ENCODE measurements at places on chromosomes 16 and 17.

DNA sequence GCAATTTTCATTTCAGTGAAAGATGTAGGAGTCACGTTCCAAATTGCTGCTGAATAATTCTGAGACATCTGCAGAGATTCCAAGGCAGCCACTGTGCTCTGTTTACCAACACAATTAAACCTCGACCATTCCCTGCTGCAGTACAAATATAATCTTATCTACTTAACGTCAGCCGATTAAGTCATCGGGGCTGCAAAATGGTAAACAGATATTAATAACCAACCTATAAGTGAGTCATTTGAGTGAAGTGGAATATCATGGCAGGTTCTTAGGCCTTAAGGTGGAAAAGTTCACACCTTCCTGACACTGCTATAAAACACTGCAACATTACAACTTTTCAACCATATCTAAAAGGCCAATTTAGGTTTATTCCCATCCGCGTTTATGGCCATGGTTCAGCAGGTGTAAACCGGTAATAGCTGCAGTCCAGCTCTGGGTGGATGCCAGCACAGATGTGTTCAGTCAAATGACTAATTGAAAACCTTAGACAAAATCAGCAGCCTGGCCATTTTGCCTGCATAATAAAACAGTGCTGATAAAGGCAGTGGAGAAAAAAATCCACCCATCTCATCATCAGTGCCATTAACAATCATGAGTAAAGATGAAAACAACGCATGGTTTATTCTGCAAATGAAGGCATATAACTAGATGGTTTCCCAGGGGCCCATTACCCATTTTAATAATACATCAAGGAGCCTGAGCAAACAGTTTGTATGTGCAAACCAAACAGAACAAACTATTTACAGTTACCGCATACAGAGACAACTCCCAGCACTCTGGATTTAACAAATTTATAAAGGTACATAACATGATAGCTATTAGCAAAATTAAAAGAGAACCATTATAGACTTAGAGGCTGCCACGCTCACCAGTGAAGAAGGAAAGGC lies 202.9 kb upstream of the IRX3 start:
- no peak for DNase-seq

DNA sequence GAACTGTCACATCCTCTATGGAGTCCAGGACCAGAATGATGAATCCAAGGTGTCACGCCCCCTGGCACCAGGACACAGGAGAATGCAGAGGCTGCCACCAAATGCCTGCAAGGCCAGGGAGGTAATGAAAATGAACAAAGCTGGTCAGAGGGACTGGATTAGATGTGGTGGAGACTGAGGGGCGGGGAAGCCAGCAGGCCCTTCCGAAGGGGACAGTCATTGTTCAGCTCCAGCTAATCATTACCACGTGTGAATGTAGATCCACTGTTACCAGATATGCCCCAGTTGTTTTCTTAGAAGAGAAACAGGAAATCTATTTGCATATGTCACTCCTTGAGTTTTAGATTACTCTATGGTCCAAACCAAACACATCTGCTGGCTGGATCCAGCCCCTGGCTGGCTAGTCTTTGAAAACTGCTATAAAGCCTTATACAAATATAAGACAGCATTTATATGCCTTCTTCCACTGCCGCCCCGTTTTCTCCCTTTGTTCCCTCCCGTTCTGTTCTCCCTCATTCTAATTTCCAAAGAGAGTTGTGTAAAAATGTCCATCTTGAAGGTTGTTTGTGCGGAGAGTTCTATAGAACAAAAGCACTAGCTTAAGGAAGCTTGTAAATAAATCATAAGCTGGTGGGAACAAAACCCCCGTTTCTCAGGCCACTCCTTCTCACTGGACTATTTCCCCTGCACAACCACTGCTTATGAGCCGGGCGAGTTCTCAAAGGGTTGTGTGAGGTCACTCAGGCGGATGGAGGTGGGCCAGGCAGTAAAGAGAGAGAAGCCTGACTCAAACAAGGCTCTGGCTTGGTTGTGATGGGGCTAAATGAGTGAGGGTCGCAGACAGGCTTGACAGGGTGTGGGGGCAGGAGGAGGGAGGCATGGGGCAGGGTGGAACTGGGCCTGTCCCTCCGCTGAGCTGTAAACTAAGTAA lies 14.2 kb downstream of the CRYM start:
- DNase-seq, result no peak

DNA sequence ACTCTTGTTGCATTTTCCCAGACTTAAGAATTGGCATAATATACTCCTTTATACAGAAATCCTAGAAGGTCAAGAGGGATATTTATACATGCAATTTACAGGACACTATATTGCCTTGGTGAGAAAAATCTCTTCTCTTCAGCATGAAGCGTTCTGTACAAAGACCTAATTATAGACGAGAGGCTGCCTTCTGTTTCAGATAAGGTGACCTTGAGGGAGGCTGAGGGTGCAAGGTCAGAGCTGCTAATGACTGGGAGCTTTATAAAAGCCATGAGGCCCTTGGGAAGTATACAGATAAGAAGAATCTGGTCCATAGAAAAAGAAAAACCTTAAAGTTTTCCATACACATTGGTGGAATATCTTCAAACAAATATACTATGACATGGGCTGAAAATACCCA lies 156.3 kb upstream of the SOX9 start:
- DNase-seq, result no peak

- no peak for DNase-seq
Observed at GRCh38 chr16:86363057-86363490, 147.3 kb upstream of the FOXF1 start.

- peak; percentile 65 for DNase-seq
Observed at GRCh38 chr17:76752006-76752405, 14.1 kb downstream of the MFSD11 start.

DNA sequence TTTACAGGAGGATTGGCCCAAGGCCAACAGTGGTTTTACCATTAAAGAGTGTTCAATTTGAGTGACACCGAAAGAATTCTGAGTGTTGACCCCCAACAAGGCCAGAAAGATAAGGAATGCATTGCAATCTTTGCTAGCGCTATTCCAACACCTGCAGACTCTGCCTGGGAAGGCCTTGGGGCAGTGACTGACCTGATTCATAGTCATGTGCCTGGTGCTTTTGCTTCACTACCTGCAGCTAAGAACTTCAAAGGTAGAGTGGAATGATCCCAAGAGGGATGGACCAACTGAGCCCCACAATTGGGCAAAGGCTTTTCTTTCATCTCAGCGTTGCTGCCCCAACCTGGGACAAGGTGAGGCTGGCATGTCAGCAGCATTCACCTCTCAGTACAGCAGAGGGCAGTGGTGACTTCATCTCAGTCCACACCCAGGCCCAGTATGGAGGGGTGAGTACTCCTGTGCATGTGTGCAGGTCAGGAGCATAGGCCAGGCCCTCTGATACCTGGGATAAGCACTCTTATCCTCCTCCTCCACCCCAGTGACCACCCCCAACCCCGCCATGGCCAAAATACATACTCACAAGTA lies 149.6 kb upstream of the GNAO1 start:
- peak; percentile 32 for DNase-seq

- no peak for DNase-seq
Observed at GRCh38 chr17:52255347-52255746, 96.8 kb upstream of the CA10 start.
